ENCODE measurements at places on chromosomes 16 and 17.
A peak's percentile ranks its signal among the peaks of the same experiment; 100 is the strongest.

DNA sequence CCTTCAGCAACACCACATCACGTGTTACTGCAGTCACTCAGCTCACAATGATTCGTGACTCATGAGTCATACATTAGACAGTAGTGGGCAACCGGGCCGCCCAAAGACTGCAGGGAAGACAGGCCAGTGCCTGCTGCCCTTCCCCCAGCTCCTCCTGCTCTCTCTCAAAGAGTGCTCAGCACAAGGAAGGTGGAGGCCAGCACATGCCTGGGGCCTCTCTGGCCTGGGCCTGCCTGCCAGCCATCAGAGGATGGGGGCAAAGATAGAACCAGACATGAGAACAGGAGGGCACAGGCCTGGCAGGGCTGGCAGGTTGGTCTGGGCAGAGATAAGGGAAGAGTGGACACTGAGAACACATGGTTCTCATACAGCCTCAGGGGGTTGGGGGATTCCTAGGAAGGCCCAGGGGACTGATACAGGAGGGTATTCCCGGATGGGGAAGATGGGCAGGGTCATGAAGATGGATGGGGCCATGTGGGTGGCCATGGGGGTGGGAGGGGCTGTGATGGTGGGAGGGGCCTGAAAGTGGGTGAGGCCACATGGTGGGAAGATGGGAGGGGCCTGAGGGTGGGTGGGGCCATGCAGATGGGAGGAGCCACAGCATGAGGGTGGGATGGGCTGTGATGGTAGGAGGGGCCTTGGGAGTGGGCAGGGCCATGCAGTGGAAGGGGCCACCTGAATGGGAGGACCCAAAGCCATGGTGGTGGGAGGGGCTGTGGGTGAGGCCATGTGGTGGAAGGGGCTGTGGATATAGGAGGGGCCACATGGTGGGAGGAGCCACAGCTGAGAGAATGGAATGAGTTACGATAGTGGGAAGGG is 29.0 kb downstream of the KATNB1 start:
- no peak for DNase-seq

DNA sequence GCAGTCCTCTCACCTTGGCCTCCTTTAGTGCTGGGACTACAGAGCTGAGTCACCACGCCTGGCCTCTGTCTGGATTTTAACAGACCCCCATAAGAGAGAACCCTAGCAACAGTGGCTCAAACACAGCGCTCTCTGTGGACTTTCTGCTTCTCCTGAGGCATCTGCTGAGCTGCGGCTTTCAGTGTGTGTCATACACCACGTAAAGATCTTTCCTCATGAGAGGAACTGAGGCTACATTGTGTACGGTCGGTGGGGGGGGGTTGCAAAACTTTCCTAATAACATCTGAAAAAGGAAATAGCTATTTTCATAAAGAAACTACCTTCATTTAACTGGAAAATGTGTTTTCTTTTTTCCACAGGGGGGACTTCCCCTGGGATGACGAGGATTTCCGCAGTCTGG is 32.9 kb downstream of the DEF8 start:
- DNase-seq: no peak

DNA sequence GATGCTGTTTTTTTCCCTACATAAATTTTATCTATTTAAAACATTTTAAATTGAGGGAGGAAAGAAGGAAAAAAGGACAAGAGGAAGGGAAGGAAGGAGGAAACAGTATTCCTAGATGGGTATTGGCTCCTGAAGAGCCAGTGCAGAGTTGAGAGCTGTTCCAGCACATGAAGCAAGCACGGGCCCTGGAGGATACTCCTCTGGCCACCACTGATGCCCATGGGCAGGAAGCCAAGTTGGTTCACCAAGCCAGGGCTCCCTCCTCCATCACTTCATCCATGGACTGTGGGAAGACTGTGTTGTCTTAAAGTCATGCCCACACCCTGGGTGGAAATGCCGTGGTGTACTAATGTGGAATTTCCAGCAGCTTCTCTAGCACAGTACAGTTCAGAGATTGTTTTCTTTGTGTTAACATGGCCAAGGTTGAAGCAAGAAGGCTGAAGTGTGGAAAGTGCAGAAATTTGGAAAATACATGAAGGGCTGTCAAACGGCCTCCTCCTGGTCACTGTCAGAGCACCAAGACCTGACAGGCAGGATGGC is 23.9 kb upstream of the NOS2 start:
- DNase-seq: no peak

DNA sequence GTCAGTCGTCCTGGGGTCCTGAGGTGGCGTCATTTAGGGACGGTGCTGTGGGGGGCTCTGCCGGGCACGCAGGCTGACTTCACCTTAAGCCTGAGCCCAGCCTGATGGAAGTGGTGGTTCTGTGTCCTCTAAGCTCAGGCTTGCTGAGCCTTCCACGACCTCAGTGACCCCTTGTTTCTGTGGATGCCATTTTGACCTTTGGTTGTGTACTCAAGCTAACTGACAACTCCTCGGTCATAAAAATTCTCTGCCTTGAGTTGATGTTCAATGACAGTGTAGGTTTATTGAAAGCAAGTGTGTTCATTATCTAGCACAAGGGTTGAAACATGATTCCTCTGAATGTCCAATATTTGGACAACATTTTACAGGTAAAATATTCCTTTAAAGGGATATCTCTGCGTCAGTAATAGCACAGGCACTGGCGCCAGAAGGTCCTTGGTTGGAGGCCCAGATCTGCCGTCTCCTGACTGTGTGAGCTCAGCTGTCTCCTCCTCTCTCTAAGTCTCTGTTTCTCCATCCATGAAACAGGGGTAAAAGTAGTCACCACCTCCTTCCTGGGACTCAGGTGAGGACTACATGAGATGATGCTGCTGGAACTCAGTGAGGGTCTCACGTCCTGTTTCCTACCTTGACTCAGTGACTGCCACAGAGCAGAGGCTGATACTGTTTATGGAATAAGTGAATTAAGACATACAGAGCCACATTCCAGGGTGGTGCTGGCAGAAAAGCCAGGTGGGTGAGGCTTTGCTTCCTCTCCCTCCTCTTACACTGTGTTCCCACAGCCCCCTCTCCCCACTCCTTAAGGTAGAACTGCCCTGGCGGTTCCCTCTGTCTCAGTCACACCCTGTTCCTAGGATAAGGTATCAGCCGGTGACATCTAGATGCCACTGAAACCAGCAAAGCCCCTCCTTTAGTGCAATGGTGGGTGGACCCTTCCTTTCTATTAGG is 75.7 kb downstream of the IRF8 start:
- DNase-seq: no peak

DNA sequence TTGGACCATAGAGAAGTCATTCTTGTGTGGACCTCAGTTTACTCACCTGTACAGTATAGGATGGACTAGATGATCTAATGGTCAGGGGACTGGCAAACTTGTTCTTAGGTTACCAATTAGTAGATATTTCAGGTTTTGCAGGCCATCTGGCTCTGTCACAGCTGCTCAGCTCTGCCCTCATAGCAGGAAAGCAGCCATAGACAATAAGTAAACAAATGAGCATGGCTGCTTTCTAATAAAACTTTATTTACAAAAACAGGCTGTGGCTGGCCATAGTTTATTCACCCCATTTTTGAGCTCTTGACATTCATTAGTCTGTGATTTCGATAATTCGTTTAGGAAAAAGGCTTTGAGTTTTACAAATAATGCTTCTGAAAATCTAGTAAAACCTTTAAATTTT is 12.7 kb downstream of the BPTF start:
- DNase-seq: no peak

- DNase-seq: no peak
Measured at GRCh38 chr16:79064256-79064972, 536.1 kb downstream of the MAF start.

GRCh38 chr17:36879624-36880131 is 57.6 kb upstream of the LHX1 start:
- no peak for DNase-seq

- DNase-seq: no peak
Measured at GRCh38 chr16:21950782-21951521, 2.2 kb upstream of the UQCRC2 start.

DNA sequence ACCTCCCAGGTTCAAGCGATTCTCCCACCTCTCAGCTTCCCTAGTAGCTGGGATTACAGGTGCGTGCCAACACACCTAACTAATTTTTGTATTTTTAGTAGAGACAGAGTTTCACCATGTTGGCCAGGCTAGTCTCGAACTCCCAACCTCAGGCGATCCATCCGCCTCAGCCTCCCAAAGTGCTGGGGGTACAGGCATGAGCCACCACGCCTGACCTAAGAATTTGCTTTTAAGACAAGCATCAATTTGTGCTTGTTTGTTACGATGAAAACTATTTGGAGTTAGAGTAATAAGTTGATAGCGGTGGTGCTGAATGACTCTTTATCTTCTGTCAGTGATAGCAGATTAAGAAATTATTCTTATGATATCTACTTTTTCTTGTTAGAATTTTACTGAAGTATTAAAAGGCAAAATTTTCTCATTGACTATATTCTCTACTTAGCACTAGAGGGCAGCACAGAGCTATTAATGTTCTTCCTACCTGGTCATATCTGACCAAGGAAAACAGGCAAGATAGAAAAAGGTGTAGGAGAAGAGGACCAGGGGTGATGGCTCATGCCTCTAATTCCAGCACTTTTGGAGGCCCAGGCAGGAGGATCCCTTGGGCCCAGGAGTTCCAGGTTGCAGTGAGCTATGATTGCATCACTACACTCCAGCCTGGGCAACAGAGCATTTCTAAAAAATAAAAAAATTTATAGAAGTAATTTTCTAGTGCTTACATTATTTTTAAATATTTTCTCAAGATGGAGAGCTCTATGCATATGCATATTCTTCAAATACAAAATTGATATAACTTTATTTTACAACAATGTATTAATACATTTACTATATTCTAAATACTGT is 24.5 kb downstream of the STXBP4 start:
- no peak for DNase-seq

DNA sequence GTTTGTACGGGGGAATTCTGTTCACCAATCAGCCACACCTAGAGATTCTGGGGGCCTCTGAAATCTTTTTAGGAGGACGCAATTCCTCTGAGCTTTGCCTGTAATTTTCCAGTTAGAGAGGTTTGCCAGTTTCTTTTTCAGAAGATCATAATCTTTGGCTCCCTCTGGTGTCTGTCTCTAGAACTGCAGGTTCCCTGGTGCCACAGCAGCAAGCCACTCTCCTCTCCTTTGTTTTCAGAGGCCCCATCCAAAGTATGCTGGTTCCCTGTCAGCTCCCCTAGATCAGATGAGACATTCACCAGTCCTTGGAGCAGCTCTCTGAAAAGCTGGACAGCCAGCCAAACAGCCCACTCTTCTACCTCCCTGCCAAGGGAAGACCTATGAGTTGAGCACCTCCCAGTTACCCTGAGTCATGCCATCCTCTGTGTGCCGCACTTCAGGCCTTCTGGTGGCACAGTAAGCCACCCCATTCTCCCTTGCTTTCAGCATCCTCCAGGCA is 36.1 kb downstream of the RNF112 start:
- no peak for DNase-seq

GRCh38 chr17:3961564-3962047 is 2.6 kb downstream of the ATP2A3 start:
- peak; percentile 60 for DNase-seq

DNA sequence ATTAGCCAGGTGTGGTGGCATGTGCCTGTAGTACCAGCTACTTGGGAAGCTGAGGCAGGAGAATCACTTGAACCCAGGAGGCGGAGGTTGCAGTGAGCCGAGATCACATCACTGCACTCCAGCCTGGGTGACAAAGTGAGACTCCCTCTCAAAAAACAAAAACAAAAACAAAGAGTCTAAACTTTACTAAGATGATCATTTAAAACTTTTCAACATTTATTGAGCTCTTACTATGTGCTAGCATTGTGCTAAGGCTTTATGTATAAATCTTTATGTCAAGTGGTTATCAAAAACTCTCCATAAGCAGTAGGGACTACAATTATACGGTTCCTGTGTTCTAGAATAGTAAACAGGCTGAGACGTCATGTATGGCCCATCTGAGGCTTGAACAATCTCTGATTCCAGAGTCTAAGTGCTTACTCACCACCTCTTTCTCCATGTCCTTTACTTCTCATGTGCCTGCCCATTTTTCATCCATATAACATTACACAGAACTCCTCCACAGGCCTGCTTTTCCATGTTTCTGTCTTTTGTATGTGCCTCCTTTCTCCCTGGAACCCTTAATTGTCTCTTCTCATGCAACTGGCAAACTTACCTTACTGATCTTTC is 66.7 kb downstream of the NUP88 start:
- no peak for DNase-seq

- no peak for DNase-seq
Measured at GRCh38 chr17:74307984-74308773, 17.8 kb upstream of the KIF19 start.

GRCh38 chr16:49271363-49271762 is 10.3 kb downstream of the CBLN1 start:
- DNase-seq: no peak

GRCh38 chr17:73010414-73010813 is 82.1 kb downstream of the SLC39A11 start:
- no peak for DNase-seq

DNA sequence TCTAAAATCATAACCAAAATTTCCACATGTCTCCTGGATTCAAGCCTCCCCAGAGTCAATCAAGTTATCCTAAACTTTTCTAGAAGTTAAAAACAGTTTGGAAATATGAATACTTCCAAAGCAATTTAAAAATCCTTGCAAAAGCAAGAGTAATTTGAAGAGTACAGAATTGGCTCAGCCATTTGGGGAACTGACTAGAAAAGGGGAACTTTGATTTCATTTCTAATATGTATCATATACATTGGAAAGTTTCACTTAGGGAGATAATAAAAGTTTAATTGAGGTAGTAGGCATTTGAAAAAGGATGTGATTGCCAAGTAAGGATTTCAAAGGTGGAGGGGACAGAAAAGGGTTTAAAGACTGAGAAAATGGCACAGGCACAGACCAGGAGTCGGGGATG is 9.0 kb upstream of the SLFN12L start:
- DNase-seq: no peak

- no peak for DNase-seq
Measured at GRCh38 chr17:30316736-30317135, 17.1 kb downstream of the TMIGD1 start.

DNA sequence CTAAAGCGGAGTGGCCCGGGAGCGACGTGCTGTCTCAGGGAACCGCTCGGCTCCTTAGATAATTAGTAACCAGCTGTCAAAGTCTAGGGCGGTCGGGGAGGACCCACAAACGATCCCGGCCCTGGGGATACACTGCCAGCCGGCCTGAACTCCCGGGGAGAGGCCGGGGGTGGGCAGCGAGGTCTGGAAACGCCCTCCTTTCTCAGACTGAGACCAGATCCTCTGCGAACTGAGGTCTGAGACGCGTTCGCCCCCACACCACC is 1.3 kb downstream of the HNF1B start:
- DNase-seq: peak; percentile 38

- no peak for DNase-seq
Measured at GRCh38 chr16:53132406-53132805, 77.6 kb downstream of the CHD9 start.

DNA sequence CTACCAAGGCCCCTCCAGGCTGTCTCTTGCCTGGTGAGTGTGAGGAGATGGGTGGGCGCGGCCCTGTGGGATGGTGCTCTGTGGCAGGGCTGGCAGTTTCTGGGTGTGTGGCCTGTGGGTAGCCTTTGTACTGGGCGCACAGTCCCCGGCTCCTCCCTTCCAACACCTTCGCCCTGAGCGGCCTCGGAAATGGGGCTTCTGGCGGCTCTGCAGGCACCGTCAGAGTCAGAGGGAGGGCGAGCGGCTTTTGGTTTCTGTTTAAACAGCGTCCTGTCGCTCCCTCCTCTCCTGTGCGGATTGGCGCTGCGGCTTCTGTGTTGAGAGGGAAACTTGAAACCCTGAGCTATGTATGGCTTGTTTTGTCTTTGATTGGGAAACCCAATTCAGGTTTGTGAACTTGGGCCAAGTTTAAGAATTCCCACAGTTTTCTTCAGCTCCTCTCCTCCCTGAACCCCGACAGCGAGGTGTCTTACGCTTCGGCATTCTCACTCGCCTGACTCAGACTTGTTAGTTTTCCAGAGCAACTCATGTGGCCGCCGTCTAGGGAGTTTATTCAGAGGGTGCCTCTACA is 8.3 kb upstream of the ZNF750 start:
- no peak for DNase-seq
